ENCODE measurements at places on chromosomes 3 and 15. TPM values are rescaled to one million over a fixed set of nuclear protein-coding genes. Genes with fewer than 3 reads are reported as not detected.

MNS1 gene
- 1.2 TPM for total RNA-seq

IL5RA gene
- total RNA-seq = 0.57 TPM

GP9 gene
- 0.90 TPM for total RNA-seq

DAPK2 gene
- total RNA-seq = 32.0 TPM

LMAN1L gene
- 0.32 TPM for total RNA-seq

CRELD1 gene
- total RNA-seq = 54.1 TPM

Measured in mucosa of descending colon (tissue), 3 donors.